ENCODE measurements at places on chromosomes 7 and 10. TPM values are rescaled to one million over a fixed set of nuclear protein-coding genes. Genes with fewer than 3 reads are reported as not detected.

ADAM22 gene
- 6.1 TPM for total RNA-seq

ABCA13 gene
- under 0.01 TPM for total RNA-seq

GRCh38 chr10:117597216-117597615 is 54.7 kb downstream of the EMX2 start:
- H3K4me3 ChIP-seq, result no peak overlapping the region
- no peak overlapping the region for H3K27ac ChIP-seq
- H3K4me1 ChIP-seq, result no peaks in the 10 kb centered on the region
- no peaks in the 10 kb centered on the region for H3K27me3 ChIP-seq
- no peaks in the 10 kb centered on the region for H3K36me3 ChIP-seq
- DNase-seq, result no peak

- no peak overlapping the region for H3K4me3 ChIP-seq
- H3K36me3 ChIP-seq, result no peaks in the 10 kb centered on the region
- no peak for DNase-seq
- no peaks in the 10 kb centered on the region for H3K4me1 ChIP-seq
Observed at GRCh38 chr7:133846203-133846945, 280.8 kb upstream of the LRGUK start.

DNA sequence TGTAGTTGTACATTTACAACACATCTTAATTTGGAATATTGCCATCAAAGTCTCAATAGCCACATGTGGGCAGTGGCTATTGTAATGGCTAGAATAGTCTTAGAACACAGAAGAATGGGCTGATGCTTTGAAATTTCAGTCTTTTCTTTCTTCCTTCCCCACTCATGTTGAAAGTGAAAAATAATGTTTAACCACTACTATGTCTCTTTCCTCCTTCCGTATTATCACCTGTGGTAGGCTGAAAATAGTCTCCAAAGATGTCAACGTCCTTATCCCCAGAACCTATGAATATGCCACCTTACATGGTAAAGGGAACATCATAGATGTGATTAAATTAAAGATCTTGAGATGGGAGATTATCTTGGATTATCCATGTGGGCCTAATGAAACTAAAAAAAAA is 154.0 kb downstream of the SUGCT start:
- no peaks in the 10 kb centered on the region for H3K4me1 ChIP-seq
- no peaks in the 10 kb centered on the region for H3K27me3 ChIP-seq
- H3K36me3 ChIP-seq, result no peaks in the 10 kb centered on the region
- DNase-seq, result no peak
- H3K27ac ChIP-seq, result no peak overlapping the region

- no peak overlapping the region for H3K4me3 ChIP-seq
- H3K27me3 ChIP-seq, result no peaks in the 10 kb centered on the region
- no peak for DNase-seq
- H3K4me1 ChIP-seq, result no peaks in the 10 kb centered on the region
- H3K27ac ChIP-seq, result no peak overlapping the region
- no peaks in the 10 kb centered on the region for H3K36me3 ChIP-seq
Observed at GRCh38 chr7:105988276-105988675, 25.2 kb downstream of the CDHR3 start.

- H3K4me3 ChIP-seq, result peak overlapping the region; percentile 42
- no peak for DNase-seq
- H3K27ac ChIP-seq, result peak overlapping the region; percentile 72
- H3K27me3 ChIP-seq, result no peaks in the 10 kb centered on the region
- no peaks in the 10 kb centered on the region for H3K4me1 ChIP-seq
- H3K36me3 ChIP-seq, result no peaks in the 10 kb centered on the region
Observed at GRCh38 chr7:150738591-150739001, 1.4 kb downstream of the GIMAP5 start.

DNA sequence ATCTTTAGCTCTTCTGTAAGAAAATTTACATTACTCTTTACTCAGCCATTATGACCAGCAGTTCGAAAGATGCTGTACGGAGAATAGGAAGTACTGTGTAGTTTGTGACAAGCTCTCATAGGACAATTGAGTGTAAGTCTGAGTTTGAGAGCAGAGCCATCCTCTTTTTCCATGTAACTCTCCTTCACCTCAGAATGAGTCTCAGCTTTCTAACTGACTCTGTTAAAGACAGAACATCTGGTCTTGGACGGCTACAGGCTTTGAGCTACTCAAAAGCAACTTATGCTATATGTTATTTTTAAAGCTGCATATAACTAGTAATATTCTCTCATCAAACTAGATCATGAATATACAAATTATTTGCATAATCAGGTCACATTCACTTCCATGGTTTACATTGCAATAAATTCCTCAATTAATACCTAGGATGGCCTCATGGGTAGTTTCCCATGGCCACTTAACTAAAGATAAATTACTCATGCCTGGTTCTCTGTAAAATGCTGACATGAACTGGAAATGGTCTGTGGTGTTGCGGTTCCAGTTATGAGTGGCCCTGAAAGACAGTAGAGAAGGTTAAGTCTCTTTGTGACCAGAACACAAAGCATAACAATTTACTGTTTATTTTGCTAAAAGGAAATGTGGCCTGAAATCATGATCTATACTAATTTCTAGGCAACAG is 358.7 kb downstream of the PHF14 start:
- H3K27me3 ChIP-seq, result no peaks in the 10 kb centered on the region
- no peak for DNase-seq
- no peak overlapping the region for H3K4me3 ChIP-seq
- H3K36me3 ChIP-seq, result no peaks in the 10 kb centered on the region
- H3K27ac ChIP-seq, result no peak overlapping the region

- peaks cover 13% of the 10 kb centered on the region for H3K4me1 ChIP-seq
- DNase-seq, result no peak
- no peak overlapping the region for H3K27ac ChIP-seq
- no peaks in the 10 kb centered on the region for H3K36me3 ChIP-seq
- H3K4me3 ChIP-seq, result no peak overlapping the region
- H3K27me3 ChIP-seq, result no peaks in the 10 kb centered on the region
Observed at GRCh38 chr7:130268463-130269317, 2.0 kb downstream of the CPA2 start.

DNA sequence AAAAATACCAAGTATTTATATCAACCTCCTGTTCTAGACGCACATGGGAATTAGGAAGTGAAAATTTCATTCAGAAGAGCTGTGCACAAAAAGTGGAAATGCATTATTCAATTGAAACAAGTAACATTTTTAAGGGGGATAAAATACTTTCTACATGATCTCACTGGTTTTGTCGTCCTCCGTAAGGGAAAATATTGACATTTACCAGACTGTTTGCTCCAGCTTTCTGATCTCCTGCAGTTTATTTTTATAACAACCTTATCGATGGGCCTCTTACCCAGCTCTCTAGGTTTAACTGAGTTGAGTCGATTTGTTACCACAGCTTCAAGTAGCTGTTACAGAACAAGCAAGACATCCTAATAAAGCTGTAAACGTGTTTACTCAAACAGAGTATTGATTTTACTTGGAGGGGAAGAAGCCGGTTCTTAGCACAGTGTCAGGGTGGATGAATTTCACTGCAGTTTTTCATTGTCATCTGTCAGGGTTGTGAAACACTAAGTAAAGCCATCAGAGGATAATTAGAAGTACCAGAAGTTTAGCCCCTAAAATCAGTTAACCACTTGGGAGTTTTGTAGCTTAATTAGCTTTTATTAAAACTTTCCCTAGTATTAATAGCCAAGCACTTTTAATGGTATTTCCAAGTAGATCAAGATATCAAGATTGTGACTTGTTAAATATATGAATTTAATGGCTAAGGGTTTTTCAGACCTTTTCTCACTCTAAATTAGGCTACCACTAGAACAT is 142.6 kb upstream of the KAT6B start:
- no peak for DNase-seq
- H3K27ac ChIP-seq, result no peak overlapping the region
- no peaks in the 10 kb centered on the region for H3K27me3 ChIP-seq
- H3K4me1 ChIP-seq, result no peaks in the 10 kb centered on the region
- no peaks in the 10 kb centered on the region for H3K36me3 ChIP-seq

- no peak overlapping the region for H3K4me3 ChIP-seq
- DNase-seq, result no peak
- no peak overlapping the region for H3K27ac ChIP-seq
- H3K27me3 ChIP-seq, result no peaks in the 10 kb centered on the region
Observed at GRCh38 chr10:122363311-122363710, 11.2 kb upstream of the PLEKHA1 start.

DNA sequence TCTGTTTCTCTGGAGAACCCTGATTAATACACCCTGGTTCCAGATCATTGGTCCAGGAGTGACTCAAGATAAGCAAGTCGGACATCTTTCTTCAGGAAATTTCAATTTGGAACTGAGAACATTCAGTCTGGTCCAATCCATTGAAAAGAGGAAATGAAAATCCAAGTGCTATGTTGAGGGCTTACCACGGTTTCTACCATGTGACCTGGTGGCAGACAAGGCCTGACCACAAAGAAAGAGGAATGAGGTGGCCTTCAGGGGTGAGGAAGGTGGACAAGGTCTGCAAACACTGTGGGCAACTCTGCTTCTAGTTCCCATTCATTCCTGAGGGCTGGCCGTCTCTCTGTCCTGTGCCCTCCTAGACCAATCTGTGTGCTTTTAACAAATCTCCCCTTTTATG is 149.2 kb upstream of the GHITM start:
- H3K4me1 ChIP-seq, result no peaks in the 10 kb centered on the region
- H3K36me3 ChIP-seq, result no peaks in the 10 kb centered on the region
- no peak overlapping the region for H3K27ac ChIP-seq
- DNase-seq, result no peak

DNA sequence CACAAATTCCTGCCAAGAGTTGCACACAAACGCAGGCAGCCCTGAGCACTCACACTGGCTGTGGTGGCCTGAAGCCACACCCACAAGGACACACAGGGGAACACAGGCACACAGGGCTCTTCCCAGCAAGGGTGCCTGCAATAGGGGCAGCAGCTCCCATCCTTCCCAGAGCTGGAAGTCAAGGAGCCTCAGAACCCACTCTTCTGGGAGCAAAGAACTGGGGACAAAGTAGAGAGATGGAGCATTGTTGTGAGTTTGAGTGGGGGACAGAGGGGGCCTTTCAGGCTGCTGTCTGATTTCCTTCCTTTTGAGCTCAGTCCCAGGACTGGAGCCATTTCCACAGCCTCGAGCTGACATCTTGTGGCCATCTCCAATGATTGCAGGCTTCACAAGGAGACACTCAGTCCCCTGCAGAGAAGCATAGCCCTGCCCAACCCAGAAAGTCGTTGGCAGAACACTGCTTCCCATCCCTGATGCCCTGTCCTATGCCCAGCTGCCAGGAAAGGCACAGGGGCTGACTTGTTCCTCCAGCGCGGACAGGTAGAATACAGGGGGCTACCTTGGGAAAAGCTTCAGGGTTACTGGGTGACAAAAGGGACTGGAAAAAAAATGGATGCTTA is 34.4 kb upstream of the SLF2 start:
- H3K4me1 ChIP-seq, result no peaks in the 10 kb centered on the region
- DNase-seq, result no peak
- no peaks in the 10 kb centered on the region for H3K27me3 ChIP-seq
- H3K4me3 ChIP-seq, result no peak overlapping the region

DNA sequence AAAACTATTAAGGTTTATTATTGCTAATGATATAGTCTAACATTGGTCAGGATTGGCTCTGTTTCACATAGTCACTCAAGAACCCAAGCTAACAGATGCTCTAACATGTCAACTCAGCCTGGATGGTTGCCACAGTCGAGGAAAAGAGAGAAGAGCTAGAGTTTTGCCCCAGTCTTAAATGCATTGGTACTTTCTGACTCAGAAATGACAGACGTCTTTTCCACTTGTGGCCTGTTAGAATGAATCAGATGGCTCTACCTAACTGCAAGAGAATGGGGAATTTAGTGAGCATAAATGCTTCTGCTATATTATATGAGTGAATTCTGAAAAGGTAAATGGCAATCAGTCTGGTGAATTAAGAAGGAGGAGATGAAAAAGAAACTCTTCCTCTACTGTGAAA is 13.9 kb downstream of the HECTD2 start:
- H3K36me3 ChIP-seq, result no peaks in the 10 kb centered on the region
- no peak for DNase-seq
- H3K4me3 ChIP-seq, result no peak overlapping the region
- no peaks in the 10 kb centered on the region for H3K4me1 ChIP-seq
- no peaks in the 10 kb centered on the region for H3K27me3 ChIP-seq
- H3K27ac ChIP-seq, result no peak overlapping the region

All from vagina (tissue), 2 donors.